ENCODE measurements at places on chromosomes 13 and 19. TPM values are rescaled to one million over a fixed set of nuclear protein-coding genes. Genes with fewer than 3 reads are reported as not detected.
A peak's percentile ranks its signal among the peaks of the same experiment; 100 is the strongest.

DNA sequence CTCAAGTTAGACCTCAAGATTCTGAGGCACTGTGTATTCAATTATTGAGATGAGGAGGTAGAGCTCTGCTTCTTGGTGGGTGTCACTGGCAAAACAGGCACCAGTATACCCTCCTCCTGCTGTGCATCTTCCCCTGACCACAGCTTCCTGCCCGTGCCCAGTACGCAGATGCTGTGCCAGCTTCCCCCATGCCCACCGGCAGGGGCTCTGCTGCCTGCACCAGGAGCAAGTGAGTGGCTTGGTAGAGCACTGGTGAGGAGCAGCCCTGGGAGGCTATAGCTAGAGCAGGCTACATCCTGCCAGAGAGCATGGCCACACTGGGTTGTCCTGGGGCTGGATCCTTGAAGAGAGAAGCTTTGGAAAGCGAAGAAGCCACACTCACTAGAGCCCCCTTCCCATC is 21.0 kb upstream of the RNF17 start:
- DNase-seq, result no peak

The ZNF626 gene
- 18.7 TPM for total RNA-seq

DNA sequence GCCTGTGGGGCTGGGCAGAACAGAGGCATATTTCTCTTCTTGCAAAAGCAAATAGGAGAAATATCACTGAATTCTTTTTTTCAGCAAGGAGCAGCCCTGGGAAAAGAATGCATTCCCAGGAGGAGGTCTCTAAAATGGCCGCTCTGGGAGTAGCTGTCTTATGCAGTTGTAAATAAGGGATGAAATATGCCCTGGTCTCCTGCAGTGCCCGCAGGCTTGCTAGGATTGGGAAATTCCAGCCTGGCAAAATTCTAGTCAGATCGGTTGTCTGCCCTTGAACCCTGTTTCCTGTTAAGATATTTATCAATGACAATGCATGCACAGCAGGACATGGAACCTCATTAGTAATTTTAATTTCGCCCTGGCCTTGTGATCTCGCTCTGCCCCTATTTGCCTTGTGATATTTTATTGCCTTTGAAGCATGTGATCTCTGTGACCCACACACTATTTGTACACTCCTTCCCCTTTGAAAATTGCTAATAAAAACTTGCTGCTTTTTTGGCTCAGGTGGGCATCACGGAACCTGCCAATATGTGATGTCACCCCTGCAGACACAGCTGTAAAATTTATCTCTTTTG is 1993.2 kb downstream of the PCDH9 start:
- DNase-seq, result no peak

- no peak for DNase-seq
Observed at GRCh38 chr19:58560007-58560887, 1.8 kb upstream of the UBE2M start.

The CRLF1 gene
- 2.5 TPM for total RNA-seq

The POU2F2 gene
- total RNA-seq, result 0.17 TPM

The CEACAM3 gene
- not detected for total RNA-seq

The PLA2G4C gene
- 39.3 TPM for total RNA-seq

DNA sequence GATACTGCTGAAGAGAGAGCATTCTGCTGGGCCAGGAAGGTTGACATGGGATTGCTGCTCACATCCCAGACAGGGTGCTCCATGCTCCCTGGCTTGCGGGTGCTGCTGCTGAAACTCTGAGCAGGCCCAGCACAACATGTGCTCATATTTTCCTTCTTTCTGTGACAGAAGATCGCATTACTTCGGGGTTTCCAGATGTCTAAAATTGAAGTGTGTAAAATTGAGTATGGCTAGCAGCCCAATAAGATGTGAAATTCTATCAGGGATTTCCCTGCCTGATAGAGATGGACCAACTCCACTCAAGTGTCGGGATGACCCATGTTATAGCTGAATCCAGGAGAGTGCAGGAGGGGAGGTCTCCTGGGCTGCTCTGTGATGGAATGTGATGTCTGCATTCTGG is 55.6 kb upstream of the KL start:
- DNase-seq, result no peak

DNA sequence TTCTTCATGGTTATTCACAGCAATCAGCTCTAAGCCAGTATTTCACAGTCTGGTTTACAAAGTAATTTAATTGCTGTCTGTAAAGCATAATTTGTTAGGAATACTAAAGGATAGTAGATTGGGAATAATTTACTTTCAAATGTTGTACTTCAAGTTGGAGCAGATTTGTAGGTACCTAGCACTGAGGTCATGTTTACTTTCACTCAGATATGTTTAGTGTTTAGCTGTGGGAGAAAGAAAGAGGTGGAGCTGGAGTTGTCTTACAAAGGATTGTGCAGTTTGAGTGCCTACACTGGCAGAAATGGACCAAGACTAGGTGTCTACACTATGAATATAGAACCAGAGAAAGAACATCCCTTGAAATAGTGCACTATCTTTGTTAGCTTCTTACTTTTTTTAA is 464.6 kb downstream of the PCDH9 start:
- DNase-seq, result no peak

The SLC17A7 gene
- total RNA-seq, result not detected

DNA sequence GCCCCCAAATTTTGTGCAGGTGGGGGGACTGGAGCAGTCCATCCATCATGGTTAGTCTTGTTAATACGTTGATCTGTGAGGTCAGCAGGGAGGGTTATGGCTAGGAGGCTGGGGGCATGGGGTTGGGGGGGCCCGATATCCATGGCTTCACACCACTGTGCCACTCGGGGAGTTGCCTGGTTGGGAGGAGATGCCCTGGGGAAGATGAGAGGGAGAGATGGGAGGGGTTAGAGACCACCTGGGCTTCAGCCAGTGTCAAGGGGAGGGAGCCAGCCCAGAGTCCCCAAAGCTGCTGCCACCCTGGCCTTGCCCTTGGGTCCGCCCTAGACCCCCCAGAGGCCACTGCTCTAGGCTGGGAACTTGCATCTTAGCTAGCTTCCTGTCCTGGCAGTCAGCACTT is 1.8 kb upstream of the DMPK start:
- DNase-seq, result no peak

- DNase-seq, result peak; percentile 36
Observed at GRCh38 chr13:23323946-23324709, 109.4 kb downstream of the SACS start.

DNA sequence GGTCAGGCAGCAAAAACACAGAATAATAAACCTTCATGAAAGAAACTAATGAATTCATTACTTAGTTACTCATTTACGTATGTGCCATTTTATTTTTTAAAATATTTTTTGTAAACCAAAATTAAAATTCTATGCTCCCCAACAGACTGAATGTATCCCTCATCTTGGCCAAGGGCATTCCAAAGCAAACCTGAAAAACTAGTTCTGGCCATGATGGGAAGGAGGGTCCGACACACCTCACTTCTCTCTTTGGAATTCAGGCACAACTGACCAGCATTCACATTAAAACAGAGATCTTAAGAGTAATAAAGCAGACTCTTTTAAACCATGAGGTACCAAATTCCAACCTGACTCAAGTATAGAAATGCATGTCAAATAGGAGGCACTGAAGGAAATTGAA is 1576.9 kb upstream of the SPRY2 start:
- no peak for DNase-seq

The ADGRE1 gene
- under 0.01 TPM for total RNA-seq

DNA sequence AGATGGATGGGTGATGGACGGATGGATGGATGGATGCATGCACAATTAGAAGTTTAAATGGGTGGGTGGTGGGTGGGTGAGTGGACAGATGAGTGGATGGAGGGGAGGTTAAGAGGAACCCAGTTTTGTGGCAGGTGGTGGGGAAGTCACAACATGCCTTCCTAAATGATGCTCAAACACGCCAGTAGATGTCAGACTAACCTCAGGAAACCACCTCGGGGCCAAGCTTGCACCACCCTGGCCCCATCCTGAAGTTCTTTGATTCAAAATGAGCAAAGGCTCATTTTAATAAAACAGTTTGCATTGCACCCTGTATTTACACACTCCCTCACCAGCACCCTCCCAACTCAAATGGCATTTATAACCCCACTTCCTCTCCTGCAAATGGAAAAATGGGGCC is 91.4 kb upstream of the CACNA1A start:
- peak; percentile 60 for DNase-seq

DNA sequence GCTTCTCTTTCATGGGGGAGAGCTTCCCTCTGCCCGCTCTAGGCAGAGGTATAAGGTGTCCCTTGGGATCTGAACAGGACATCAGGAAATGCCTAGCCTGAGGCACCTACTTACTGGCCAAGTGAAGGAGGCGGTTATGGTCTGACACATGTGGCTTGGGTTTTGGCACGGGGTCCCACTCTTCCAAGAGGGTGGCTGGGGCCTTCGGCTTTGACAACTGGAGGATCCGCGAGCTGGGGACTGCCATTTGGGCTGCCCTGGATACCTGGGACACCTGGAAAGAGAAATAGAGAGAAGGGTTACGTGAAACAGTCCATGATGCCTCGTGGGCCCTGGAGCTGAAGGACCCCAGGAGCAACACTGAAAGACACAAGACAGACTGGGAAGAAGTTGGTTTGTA is 22.4 kb upstream of the MIER2 start:
- no peak for DNase-seq

DNA sequence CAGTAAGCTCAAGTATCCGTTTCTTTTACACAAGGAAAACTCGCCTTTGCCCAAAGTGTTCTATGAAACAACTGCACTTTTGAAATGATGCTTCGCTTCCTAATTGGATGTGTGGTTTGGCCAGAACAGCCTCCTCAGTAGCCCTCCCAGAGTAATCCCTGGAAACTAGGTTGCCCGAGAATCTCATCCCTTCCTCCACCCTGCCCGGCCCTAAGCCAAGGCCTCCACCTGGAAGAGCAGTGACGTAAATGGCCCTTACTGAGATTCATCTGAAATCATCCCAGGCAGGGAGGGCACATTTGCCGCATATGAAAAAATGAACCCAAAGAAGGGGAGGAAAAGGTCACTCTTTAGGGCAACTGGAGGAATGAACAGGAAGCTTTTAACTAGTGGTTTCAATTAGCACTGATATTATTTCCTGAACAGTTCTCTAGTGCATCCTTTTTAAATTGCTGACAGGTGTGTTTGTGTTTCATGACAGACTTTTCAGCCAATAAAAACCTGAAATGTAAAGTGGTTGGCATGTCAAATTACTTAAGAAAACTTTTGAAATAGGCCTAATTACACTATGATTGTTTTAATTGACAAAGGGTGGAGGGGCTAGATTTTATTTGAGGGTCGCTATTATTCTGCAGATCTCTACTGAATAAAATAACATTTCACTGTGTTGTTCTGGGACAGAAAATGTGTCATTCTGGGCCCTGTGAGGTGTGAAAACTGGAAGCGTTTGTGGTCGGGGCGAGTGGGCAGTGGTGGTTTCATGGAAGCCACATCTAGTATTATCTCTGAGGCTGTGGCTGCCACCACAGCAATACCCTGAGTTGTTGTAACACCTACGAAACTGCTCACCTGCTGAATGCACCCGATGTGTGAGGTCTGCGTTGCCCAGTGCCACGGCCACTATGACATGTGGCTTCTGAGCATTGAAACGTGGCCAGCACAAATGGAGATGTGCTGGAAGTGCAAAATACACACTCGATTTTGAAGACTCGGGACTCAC is 112.1 kb downstream of the ZIC5 start:
- DNase-seq, result no peak

GRCh38 chr13:112674412-112675365 is 15.1 kb upstream of the ATP11A start:
- DNase-seq, result no peak

The ZNF221 gene
- total RNA-seq, result 15.2 TPM

GRCh38 chr13:30712536-30713532 is 22.5 kb upstream of the ALOX5AP start:
- DNase-seq, result no peak

The ZNF541 gene
- not detected for total RNA-seq

DNA sequence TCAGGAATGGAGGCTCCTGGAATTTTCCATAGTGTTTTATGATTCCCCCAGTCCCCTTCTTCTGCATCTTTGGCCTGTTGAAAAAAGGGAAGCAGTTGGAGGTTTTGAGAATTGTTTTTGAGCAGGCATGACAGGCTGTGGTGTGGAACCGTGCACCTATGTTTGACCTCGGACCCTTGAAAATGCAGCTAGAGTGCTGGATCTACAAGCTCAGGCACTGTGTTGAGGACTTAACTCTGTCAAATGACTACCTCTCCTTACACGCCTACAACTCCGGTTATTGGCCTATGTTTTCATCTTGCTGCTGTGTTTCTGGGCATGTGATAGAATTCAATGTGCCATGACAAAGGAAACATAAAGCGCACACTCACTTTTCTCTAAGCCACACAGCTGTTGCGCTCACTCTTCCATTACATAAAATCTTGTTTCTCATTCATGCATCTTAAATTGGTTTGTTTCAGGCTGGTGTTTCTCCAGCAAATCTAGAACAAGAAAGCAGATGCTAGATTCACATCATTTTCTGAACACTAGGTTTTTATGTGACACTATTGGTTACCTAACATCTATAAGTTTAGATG is 616.6 kb downstream of the FGF9 start:
- no peak for DNase-seq

- DNase-seq, result no peak
Observed at GRCh38 chr13:104843401-104843800, 1692.1 kb downstream of the EFNB2 start.

DNA sequence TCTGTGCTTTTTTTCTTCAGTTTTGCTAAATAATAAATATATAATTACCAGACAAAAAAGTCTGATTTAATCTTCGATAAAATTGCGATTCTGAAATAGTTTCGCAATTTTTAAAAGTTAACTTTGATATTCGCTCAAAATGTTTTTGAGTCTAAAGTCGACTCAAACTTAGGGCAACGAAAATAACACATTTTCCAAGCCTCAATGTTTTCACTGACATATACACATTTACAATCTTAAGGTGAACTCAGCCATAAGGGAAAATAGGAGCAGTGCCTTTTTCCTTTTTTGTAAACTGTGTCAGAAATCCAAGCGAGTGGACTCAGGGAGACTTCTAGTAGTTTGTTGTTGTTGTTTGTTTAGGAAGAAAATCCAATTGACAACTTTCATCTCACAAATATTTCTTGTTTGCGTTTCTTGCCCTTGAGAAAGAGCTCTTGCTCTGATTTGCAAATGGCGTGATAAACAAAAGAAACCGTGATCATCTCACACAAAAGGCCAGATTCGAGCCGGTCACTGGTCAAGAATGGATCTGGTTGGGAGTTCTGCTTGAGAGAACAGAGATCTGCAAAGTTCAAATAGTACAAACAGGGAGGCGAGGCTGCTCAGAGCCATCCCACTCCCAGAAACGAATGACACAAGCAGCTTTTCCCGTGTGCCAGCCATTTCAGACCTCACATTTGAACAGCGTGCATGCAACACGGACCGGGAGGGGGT is 2.1 kb downstream of the SOX21 start:
- no peak for DNase-seq

The TYK2 gene
- total RNA-seq, result 72.4 TPM
